ENCODE measurements at places on chromosomes 7 and 10. TPM values are rescaled to one million over a fixed set of nuclear protein-coding genes. Genes with fewer than 3 reads are reported as not detected.

DNA sequence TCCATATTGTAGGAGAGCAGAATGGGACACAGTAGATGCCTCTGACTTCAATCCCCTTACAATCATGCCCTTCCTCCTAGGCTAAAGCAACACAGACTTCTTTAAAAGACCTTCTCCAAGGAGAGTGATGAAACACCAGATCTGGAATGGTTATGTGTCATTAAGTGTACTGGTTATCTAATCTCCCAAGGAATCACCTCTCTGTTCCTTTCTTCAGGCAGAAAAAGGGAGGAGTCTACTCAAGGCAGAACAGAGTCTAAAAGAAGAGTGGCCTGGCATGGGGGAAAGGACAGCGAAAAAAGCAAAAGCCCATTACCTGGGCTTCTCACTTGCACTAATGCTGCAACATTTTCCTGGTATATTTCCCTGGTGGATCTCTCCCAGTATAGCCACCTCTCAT, 2.9 kb downstream of the ELMO1 start:
- no peak for DNase-seq

GRCh38 chr10:110641256-110641655, 2.9 kb upstream of the RBM20 start:
- peak; percentile 76 for DNase-seq

DNA sequence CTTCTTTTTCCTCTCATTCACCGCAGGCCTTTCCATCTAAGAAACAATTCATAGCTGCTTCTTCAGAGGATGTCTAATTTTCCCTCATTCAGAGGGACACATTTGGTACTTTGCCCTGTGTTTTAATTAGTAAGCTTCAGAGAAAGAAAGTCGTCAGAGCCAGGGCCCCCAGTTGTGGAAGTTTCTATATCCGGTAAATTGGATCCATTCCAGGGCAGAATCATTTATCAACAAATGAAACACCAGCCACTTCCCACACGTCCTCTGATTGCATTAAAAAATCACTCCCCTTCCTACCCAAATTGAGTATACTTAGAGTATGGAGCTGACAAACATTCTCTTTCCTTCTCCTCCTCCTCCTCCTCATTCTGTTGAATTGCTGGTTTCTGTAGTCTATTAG, 205.8 kb upstream of the HDAC9 start:
- DNase-seq: no peak

DNA sequence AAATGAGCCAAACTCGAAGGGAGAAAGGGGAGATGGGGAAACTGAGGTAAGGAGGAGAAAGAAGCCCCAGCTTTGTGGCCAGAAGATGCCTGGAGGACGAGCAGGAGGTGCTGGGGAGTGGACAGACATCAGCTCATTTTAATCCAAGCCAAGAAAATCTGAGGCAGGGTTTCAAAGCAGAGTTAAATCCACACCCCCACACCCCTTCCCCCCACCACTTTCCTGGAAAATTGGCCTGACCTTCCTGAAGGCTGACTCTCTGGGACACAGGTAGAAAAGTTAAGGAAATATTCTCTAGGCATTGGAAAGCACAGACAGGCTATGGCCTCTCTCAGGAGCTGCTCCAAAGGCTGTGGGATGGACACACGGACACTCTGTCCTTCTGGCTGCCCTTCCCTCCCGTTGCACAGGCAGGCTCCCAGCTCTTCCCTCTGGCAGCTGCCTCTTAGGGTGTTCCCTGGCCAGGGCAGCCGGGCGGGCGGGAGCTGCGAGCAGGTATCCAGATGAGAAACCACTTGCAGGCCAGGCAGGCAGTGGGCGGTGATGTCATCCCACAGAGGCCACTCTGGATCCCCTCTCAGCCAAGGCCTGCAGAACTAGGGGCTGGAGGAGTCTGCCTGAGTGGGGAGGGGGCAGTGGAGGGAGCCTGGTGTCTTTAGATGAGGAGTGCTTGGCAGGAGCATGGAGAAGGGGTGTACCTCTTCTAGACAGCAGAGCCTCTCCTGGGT, 171.8 kb downstream of the NEURL1 start:
- DNase-seq: no peak

GRCh38 chr10:110851020-110851612, 20.6 kb upstream of the PDCD4 start:
- DNase-seq: no peak

GRCh38 chr10:651692-652091, 37.8 kb downstream of the DIP2C start:
- no peak for DNase-seq

GRCh38 chr7:127367679-127368078, 24.8 kb downstream of the ZNF800 start:
- DNase-seq: no peak

DNA sequence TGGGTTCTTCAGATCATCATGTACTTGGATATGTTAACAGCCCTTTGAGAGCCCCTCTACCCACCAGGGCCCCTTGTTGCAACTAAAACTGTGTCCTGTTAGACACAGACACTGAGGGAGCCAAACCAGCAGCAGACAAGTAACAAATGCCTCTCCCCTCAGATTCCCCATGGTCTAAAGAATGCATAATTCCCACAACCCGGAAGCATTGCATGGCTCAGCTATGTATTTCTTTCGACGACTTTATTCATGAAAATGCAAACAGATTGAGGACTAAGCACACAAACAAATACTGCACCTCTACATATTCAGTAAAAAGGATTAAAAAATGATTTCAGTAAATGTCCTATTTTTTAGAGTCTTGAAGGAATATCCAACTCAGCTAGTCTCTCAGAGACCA, 70.1 kb upstream of the HECW1 start:
- no peak for DNase-seq

DNA sequence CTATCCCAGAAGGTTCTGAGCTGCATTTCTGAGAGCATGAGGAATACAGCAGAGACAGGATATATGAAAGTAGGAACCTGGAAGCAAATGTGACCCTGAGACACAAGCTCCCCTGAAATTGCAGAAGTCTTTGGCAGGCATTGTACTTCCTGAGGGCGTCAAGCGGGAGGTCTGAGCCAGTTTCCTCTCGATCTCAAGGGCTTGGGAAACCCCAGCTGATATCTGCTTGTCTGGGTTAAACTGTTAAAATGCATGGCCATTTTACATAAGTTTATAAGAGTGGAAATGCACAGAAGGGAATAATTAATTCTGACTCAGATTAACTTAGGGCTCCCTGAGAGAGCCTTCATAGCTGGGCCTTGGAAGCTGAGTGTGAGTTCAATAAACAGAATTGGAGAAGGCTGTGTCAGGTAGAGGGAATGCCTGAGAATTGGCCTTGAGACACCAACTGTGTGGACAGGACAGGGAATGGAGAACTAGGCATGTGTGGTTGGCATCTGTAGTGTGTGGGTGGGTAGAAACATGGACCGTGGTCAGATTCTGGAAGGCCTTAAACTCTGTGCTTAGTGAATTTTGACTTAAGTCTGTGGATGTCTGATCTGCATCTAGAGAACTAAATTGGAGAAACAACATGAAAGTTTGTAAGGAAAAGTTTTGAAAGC, 53.3 kb downstream of the WIPF3 start:
- DNase-seq: no peak

DNA sequence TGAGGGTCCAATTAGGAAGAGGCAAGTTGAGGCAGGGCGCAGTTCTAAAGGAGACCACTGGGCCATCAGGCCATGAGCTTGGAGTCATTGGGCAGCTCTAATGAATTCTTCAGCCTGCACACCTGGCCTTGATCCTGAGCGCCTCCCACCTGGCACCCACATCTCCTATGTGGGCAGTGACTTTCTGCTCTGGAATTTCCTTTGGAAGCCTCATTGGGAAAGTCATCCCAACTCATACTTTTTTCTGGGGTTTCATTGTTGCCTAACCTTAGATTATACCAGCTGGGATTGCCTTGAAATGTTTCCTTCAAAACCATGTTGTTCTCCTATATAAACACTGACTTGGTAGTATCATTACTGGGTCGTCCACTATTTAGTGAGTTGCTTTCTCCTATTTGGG, 54.1 kb downstream of the PLPP4 start:
- no peak for DNase-seq

DNA sequence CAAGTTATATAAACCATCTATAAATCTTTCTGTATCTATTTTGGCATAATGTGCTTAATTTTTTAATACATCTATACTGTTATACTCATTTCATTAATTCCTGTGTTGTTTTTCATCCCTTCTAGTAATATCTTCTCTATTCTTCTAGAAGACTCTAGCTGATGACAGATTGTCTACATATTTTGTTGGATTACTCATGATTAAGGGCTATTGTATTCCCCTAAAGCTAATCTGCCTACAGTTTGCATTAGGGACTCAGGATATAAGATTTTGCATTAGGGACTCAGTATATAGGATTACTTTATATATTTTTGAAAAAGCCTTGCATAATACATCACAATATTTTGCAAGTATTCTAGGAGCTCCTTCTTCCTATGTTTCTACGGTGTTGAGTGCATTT, 8.3 kb upstream of the SEMA3A start:
- DNase-seq: no peak

GRCh38 chr10:8913720-8914119, 859.2 kb downstream of the GATA3 start:
- no peak for DNase-seq

DNA sequence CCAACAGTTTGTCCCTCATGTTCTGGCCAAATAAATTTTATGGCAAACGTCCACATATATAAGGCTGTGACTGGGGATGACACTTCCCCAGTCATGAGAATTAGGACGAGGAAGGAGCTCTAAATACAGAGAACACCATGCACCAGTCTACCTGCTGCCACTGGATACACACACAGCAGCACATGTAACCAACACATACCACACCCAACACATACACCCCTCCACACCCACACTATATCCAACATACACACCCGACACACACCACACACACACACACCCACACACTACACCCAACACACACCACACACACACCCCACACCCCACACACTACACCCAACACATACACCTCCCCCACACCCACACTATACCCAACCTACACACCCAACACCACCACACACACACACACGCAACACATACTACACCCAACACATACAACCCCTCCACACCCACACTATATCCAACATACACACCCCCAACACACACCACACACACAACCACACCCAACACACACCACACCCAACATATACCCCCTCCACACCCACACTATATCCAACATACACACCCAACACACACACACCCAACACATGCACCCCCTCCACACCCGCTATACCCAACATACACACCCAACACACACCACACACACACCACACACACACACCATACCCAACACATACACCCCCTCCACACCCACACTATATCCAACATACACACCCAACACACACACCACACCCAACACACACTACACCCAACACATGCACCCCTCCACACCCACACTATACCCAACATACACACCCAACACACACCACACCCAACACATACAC, 74.1 kb downstream of the HIPK2 start:
- DNase-seq: no peak

DNA sequence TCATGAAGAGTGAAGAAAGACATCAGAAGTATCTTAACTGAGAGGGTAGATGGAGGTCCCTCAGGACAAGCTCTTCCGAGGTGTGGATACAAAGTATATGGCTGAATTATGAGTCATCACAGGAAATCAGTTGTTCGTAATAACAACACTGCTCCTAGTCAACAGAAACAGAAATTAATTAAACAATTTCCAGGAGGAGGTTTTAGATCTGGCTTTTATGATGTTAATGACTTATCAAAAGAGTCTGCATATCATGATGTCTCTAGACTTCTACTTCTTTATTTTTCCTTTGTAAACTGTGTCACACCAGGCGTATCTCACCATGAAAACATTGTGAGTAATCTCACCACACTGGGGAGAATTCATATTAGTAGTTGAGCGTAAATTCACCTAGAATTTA, 31.2 kb downstream of the OSBPL3 start:
- no peak for DNase-seq

DNA sequence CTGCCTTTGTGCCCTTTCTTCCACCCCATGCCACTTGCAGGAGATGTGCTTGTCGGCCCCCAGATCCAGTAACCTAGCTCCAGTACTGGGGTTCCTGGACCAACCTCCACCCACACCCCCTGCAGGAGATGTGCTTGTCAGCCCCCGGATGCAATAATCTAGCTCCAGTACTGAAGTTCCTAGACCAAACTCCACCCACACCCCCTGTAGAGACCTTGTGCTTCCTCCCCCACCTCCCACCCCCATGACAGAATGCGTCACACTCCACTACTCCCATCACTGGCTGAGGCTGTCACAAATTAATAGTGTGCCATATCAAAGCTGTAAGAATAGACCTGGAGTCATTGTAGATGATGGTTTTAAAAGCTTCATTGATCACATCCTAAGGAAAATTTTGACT, 185.0 kb downstream of the BICC1 start:
- DNase-seq: no peak

- no peak for DNase-seq
Observed at GRCh38 chr7:5423306-5423975, at the start of gene TNRC18. TSS of gene TNRC18 (minus strand) at chr7:5423834. CDS start at chr7:5421246, 2,588 bp downstream.

- DNase-seq: peak; percentile 26
Observed at GRCh38 chr7:477626-478220, 41.9 kb downstream of the PDGFA start.

DNA sequence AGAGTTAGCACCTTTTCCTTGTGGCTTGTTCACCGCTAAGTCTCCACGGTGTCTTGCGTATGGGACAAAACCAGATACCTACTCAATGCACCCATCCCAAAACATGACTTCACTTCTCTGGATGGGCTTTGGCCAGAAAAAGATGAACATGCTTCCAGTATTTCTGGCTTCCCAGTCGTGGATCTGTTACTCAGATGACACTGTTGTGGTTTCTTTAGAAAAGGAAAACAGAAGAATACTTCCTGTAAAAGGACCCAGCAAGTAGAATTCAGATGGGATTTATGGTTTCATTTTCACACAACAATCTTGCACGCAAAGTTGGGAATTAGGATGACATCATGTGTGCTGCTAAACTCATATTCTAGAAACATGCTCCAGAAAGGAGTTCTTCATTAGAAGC, 216.7 kb downstream of the ADAM12 start:
- no peak for DNase-seq

GRCh38 chr7:46454816-46455215, 533.7 kb upstream of the IGFBP3 start:
- DNase-seq: no peak

FAM25G gene
- total RNA-seq: not detected

LMBR1 gene
- total RNA-seq: 43.6 TPM

OR2A1 gene
- 0.25 TPM for total RNA-seq

DKK1 gene
- 0.91 TPM for total RNA-seq

KCNMA1 gene
- total RNA-seq: 8.0 TPM

OPALIN gene
- not detected for total RNA-seq

MEOX2 gene
- 6.3 TPM for total RNA-seq

CLCN1 gene
- not detected for total RNA-seq

PTPN12 gene
- 45.3 TPM for total RNA-seq

MMRN2 gene
- total RNA-seq: 34.3 TPM

Data from heart left ventricle (tissue), 16 donors.